ENCODE measurements at places on chromosomes 5 and 9.

DNA sequence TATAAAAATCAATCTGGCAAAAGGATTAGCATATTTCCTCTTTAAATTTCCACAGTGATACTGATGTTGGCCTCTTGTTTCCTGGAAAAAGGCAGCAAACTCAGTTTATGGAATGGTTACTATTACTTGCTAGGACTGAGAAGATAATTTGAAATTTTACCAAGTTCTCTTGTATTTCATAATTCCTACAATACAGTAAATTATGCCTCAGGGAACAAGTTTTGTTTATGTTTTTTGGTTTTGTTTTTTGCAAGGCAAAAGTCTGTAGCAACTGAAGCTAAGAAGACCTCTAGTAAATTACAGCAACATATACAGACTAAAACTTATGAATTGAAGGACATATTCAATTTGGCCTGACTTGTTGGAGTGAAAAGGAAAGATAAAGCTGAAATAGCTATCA, 30.2 kb upstream of the SLCO6A1 start:
- no peak for DNase-seq

GRCh38 chr5:159324102-159324755, 6.1 kb downstream of the IL12B start:
- DNase-seq: no peak

- no peak for DNase-seq
These were observed 11.3 kb upstream of the SKP1 start for GRCh38 chr5:134188092-134188491.

DNA sequence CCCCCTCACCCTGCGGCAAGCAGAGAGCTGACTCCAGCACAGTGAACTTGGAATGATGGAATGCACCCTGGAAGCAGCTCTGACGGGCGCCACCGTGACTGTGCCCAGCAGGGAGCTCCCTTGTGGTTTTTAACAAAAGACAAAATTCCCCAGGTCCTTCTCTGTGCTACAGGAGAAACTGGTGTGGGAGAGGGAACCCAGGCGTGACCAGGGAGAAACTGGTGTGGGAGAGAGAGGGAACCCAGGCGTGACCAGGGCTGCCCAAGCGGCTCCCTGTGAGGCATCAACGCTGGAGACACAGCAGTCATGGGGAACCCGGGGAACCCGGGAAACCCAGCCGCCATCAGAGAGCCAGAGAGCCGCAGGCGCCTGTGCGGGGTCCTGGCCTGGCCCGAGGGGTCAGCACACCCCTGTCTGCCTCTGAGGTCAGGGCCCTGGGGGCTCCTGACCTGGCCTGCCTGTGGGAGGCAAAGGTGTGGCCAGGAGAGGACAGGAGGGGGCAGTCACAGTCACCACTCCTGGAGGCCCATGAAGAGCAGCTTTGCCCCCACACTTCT, 3.1 kb upstream of the AHRR start:
- DNase-seq: no peak

GRCh38 chr5:22036061-22036460, 817.1 kb downstream of the CDH12 start:
- DNase-seq: no peak

DNA sequence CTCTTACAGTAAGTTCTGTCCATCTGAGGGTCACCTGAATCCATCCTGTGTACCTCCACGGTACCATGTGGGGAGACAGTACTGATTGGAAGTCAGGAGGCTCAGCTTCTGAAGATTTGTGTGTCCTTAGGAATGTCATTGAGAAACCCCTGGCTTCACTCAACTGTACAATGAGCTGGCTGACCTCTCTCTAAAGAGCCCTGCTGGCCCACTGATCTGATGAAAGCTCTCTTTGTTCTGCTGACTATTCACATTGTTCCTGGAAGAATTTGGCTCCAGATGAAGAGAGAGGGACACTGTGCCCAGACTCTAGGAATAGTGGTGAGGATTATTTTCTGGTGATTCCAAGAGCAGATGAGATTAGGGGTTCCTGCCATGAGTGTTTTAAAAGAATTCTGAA, 141.2 kb downstream of the LURAP1L start:
- DNase-seq: no peak

GRCh38 chr9:20303066-20303465, 319.2 kb downstream of the MLLT3 start:
- DNase-seq: no peak

DNA sequence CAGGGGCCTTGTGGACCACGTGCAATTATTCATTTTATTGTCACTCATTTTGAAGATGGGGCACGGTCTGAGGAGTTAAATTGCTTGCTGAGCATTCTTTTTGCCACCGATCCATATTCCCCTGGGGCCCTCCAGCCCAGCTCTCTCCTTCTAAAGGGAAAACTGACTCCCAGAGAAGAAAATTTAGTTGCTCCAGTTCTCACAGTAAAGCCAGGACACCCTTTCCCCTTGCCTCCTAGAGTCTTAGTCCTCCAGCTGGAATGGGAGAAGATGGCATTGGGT, 1.0 kb upstream of the PANK3 start:
- DNase-seq: no peak

GRCh38 chr5:4627131-4627530, 513.0 kb upstream of the ADAMTS16 start:
- no peak for DNase-seq

- no peak for DNase-seq
These were observed 89.3 kb downstream of the CEMIP2 start for GRCh38 chr9:71678999-71679398.

GRCh38 chr9:108056084-108056804, 566.7 kb upstream of the KLF4 start:
- DNase-seq: no peak

DNA sequence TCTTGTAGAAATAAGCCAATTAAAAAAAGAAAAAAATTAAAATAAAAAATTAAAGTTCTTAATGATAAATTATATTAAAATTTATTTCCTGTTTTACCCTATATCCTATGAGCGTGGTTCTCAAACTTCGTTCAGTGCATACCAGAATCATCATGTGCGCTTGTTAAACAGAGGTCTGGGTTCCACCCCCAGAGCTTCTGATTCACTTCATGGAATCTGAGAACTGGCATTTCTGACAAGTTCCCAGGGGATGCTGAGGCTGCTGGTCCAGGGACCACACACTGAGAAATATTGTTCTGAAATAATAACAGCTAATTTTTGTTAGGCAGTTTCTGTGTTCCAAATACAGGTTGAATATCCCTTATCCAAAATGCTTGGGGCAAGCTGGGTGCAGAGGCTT, 79.3 kb downstream of the TMC1 start:
- no peak for DNase-seq

DNA sequence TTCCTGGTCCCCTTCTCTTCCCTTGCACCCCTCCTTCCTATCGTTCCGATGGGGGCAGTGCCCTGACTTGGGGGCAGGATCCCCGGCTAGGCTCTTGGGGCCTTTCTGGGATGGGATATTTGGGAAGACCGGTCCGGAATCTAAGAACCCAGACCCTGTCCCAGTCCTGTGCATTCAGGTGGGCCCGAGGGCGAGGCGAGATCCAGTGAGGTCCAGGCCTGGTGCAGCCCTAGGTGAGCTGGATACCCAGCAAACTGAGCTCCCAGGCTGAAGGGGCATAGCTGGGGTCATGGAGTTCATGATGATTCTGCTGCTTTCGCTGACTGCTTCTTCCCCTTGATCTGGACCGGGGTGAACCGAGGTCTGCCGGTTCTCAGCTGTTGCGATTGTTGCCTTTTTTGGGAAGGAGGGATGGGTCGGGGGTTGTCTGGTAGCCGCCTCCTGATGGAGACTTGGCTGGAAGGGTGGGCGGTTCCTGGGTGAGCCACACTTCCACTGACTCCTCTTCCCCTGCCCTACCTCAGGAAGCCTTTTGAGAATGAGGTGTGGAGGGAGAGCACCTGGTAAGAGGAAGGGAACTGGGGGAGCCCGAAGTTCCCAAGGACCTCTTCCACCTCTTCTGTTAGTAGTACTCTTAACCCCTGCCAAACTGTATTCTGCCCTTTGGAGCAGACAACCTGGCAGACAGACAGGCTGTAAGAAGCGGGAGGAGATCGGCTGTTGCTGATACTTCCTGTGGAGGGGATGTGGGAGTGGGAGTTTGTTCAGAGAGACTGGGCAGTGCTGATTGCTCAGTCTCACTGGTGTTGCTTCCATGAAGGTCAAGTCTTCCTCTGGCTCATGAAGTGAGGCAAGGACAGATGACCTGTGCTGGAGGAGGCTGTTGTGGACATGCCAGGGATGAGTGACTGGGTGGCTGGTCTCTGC, 1.0 kb downstream of the LRRC8A start:
- no peak for DNase-seq

DNA sequence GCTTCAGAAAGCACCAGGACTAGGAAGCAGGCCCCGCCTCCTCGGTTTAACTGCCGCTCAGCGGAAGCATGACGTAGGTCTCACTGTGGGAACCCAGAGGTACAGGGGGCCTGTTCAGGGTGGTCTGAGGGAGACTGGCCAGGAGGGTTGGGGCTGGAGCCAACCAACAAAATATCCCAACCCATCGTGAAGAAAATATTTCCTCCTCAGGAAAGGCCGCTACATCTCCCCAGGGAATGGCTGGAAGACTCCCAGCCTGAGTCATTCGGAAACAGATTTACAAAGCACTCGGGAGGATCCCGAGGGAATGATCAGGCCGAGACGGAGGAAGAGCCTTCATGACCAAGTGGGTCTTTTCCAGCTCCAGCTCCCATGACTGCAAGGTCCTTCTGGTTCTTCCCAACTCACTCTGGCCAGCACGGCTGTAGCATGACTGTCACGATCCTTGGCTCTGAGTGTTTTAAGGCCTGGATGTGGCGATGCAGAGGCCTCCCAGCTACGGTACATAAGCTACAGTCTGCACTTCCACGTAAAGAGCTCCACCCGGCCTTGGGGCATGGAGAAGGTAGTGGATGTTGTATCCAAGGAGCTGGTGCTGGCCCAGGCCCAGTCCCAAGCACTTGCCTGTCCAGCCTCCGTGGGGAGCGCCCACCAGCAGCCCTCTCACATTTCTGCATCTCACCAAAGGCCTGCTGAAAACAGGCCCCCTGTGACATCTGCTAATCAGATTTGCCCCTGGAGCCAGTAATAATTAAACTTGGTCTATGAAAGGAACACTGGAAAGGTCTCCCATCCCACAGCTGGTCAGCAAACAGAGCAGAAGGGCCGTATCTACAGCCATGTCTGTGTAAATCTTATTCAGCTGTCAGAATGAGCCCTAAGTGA, 100.6 kb downstream of the LHFPL2 start:
- DNase-seq: no peak

- DNase-seq: no peak
These were observed 272.0 kb upstream of the ACTBL2 start for GRCh38 chr5:57754616-57755015.

- no peak for DNase-seq
These were observed 5.9 kb downstream of the DMRTA1 start for GRCh38 chr9:22452415-22453010.

- DNase-seq: no peak
These were observed 16.1 kb downstream of the ZFR start for GRCh38 chr5:32428426-32428825.

- DNase-seq: no peak
These were observed 27.4 kb downstream of the PDE6A start for GRCh38 chr5:149917073-149917676.

GRCh38 chr5:35513612-35514011, 104.1 kb upstream of the SPEF2 start:
- DNase-seq: no peak

GRCh38 chr9:95588724-95589588, 72.2 kb upstream of the PTCH1 start:
- no peak for DNase-seq

- no peak for DNase-seq
These were observed 186.3 kb downstream of the NR3C1 start for GRCh38 chr5:143217065-143217803.

DNA sequence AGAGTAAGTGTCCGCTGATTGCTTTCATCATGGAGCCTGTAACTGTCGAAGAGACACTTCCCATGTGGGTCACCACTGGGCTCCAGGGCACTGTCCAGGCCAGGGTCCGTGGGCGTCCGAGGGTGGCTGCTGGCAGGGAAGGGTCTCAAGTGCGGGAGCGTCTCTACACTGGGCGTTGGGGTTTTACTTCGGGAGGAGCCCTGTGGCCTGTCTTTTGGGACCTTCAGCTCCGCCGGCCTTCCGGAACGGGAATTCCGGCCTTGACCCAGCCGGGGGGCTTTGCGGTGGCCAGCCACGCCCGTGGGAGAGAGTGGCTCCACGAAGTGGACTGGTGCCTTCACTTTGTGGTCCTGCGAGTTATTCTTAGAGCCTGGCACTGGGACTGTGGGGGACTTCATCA, 86.2 kb downstream of the CAMSAP1 start:
- DNase-seq: no peak

- no peak for DNase-seq
These were observed 63.8 kb downstream of the VAV2 start for GRCh38 chr9:133928248-133928764.

DNA sequence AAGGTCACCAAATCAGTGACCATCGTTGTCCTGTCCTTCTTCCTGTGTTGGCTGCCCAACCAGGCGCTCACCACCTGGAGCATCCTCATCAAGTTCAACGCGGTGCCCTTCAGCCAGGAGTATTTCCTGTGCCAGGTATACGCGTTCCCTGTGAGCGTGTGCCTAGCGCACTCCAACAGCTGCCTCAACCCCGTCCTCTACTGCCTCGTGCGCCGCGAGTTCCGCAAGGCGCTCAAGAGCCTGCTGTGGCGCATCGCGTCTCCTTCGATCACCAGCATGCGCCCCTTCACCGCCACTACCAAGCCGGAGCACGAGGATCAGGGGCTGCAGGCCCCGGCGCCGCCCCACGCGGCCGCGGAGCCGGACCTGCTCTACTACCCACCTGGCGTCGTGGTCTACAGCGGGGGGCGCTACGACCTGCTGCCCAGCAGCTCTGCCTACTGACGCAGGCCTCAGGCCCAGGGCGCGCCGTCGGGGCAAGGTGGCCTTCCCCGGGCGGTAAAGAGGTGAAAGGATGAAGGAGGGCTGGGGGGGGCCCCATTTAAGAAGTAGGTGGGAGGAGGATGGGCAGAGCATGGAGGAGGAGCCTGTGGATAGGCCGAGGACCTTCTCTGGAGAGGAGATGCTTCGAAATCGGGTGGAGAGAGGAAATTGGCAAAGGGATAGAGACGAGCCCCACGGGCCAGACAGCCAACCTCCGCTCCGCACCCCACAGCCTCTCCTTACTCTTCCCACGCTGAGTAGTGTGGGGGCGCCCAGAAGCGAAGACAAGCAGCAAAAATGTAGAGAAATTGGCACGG, 1.7 kb downstream of the RXFP3 start:
- no peak for DNase-seq

DNA sequence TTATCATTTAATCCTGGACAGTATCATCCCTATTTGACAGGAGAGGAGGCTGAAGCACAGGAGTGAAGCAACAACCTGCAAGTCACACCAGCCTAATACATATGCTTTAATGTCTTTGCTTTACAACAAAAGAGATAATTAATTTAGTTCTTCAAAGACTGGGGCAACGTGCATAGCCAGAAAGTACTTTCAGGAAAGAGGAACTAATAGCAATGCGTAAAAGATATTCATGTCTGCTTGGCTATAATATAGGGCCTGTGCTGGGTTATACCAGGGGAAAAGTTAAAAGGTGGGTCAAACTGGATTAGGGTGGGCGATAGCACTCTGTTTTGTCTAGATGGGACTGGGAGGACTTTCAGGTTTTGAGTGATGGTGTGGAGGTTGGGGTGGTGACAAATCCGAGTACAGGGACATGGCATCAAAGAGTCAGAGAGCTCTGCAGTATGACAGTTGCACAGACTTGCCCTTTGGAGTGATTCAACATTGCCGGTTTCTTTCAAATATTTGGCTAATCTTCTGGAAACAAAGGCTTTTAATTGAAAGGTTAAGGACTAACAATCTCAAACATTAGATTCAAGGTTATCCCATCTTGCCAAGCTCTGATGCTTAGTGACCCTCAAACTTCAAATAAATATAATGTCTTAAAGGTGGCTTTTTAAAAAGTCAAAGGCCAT, 11.9 kb downstream of the DAB2 start:
- no peak for DNase-seq

GRCh38 chr9:83304686-83305085, 233.5 kb downstream of the FRMD3 start:
- DNase-seq: no peak

- DNase-seq: no peak
These were observed 711.1 kb upstream of the CHD1 start for GRCh38 chr5:99639905-99640304.
